HTR-8/SVneo (cell line): ENCODE measurements at places on chromosomes 4 and X.

- no peak for DNase-seq
Observed at GRCh38 chr4:2768921-2769336, 12.8 kb upstream of the TNIP2 start.

- DNase-seq = no peak
Observed at GRCh38 chrX:134747006-134747405, 88.7 kb upstream of the PLAC1 start.

GRCh38 chr4:120922381-120923206 is at the start of gene PRDM5:
Gene PRDM5, minus strand, starts transcription at chr4:120922726. Its CDS starts 118 bp downstream, at chr4:120922608.
- peak; percentile 47 for DNase-seq

DNA sequence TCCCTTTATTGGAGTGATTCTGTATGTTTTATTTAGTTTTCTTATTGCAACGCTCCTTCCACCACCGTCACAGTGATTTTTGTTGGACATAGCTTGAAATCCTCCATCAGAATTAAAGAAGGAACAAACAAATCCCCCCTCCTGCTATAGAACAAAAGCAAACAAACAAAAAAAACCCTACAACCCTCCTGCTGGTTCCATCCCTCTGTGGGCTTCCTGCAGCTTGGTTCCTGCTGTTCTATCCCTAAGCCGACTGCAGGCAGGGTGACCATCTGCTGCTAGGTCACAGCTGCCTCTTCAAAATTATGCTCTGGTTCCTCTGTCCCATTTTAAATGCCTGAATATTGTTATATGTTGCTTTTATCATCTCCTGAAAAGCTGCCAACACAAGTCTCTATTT is 116.8 kb upstream of the AGA start:
- DNase-seq = no peak

DNA sequence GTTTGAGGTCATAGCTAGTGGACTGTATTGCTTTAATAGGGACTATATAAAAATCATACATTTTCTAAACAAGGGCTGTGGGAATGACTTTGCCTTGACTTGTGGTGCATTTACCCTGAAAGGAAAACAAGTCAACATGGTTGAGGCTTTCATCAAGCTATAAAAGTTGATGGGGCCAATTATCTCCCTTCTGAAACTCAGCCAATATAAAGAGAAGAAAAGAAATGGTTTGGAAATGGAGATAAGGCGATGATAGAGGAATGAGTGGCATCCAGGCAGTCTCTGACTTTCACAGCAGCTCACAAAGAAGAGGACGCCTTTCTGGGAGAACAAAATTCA is 118.7 kb downstream of the SMARCA1 start:
- no peak for DNase-seq

GRCh38 chrX:39760930-39761329 is 336.8 kb downstream of the BCOR start:
- DNase-seq = no peak

- no peak for DNase-seq
Observed at GRCh38 chrX:110036162-110037033, 33.5 kb downstream of the TMEM164 start.

DNA sequence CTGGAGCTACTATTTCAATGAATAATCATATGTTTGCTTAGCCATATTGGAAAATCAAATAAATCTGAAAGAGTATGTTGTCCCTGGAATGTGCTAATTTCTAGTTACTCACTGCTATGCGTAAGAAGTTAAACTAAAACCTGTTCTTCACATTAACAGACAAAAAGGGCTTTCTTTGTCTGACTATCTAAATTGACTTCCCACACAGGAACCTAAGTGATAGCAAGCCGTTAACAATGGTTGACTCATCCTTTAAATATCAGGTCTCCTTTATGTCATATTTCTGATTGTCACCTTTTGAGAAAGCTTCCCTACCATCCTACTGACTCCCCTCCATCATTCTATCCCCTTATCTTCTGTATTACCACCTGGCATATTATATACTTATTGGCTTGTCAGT is 81.4 kb downstream of the AMELX start:
- DNase-seq = no peak

DNA sequence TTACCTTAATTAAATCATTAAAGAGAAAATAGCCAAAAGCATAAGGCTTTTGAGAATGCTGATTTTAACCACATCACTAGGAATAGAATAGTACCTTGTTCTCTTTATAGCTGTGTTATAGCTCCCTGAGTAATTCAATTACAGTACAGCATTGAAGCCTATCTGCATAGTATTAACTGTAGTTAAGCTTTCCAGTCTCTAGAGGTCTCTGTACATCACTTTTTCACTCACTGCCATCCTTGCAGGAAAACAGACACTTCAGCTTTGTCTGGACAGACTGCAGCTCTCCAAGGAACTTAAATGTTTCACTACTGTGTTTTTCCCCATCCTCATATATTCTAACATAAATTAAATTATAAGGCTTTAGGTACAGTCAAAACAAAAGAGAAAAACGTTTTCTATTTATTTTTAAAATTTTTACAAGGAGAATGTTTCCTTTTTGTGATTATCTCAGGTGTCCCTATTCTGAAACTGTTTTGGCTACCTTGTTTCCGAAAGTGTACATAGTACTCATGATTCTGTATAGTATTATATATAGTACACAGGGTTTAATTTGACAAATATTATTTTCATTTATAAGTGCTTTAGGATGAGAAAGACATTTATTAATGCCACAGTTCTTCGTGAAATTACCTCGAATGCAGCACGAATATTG is 407.9 kb downstream of the PCDH18 start:
- DNase-seq = peak; percentile 26

GRCh38 chr4:20193141-20193936 is 58.4 kb upstream of the SLIT2 start:
- DNase-seq = no peak

- no peak for DNase-seq
Observed at GRCh38 chrX:50448565-50448964, 22.1 kb downstream of the DGKK start.

DNA sequence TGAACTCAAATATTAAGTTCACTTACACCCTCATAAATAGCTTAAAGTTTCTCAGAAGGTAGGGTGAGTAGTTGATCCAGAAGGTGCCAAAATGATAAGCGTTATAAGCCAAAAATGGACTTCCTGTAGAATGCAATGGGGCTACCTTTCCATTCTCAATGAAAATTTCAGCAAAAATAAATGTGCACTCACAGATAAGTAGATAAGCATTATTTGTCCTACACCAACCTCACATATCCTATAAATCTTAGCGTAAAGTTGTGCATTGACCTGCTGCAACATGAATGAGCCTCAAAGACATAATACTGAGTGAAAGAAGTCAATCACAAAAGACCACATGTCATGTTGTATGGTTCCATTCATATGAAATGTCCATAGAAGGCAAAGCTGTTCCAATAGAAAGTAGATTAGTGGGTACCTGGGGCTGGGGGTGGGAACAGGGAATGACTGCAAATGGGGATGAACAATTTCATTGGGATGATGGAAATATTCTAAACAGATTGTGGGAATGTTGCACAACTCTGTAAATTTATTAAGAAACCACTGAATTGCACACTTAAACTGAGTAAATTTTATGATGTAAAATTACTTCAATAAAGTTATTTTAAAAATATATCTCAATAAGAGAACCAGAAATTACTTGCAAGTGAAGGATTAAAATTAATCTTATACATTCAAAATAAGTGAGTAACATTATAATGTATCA is 100.9 kb downstream of the AMELX start:
- DNase-seq = no peak

DNA sequence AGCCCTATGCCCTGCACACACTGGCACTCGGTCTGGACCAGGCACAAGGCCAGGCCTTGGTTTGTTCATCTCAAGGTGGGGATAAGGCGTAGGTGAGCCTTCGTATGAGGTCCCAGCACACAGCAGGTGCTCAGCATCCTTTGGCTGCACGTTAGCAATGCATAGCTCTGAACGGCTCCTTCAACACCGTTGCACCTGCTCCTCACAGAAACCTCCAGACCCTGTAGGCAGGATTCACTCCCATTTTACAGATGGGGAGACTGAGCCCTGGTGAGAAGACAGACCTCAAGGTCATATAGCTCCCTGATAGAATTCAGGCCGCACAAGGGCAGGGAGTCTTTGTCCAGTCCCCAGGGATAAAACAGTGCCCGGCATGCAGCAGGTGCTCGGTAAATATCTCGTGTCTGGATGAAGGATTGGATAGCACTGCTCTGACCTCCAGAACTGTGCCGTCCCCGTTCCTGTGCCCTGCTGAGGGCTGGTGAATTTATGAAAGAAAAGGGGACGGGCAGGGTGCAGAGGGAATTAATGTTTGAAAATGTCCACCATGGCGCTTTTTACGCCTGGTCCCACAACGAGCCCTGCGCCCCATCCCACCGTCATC is 2.4 kb downstream of the PPP2R2C start:
- DNase-seq = no peak

DNA sequence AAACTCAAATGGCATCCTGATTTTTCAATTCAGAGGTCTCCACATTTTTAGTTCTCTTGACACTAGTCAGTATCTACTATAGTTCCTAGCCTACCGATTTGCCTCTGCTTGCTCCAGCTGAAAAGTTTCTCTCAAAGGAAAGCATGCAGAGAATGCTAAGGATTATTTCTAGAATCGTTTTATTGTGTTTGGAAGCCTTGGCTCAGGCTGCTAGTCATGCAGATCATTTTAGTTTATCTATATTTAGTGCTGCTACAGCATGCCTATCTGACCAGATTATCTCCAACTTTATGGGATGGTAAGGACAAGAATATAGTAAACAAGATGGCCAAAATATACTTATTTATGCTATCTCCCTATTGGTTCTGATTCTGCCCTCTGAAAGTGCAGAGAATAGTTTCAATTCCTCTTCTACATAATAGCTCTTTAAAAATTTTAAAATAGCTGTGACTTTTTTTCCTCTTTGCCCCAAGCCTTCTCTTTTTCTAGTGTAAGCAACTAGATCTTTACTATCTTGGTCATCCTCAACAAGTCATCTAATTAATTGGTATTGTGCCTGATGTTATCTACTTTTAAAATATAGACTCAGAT is 15.7 kb upstream of the DRP2 start:
- DNase-seq = no peak

- no peak for DNase-seq
Observed at GRCh38 chr4:152109531-152110509, 349.0 kb upstream of the GATB start.

DNA sequence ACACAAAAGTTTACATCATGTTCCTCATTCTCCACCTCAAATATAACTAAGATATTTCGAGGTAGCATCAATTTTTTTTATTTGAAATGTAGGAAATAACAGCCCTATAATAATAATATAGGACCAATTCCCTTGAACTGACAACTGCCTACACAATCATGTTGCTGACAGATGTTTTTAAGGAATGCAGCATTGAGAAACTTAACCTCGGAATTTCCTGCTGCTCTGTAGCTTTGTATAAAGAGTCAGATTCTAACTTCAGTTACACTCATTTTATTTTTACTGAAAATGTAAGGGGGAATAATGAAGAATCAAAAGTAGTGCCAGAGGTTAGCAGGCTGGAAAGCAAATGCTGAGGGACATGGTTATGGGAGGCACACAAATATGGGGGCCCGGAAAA is 235.8 kb downstream of the RBMX2 start:
- no peak for DNase-seq

GRCh38 chr4:184801781-184802696 is 23.7 kb downstream of the ACSL1 start:
- DNase-seq = no peak

DNA sequence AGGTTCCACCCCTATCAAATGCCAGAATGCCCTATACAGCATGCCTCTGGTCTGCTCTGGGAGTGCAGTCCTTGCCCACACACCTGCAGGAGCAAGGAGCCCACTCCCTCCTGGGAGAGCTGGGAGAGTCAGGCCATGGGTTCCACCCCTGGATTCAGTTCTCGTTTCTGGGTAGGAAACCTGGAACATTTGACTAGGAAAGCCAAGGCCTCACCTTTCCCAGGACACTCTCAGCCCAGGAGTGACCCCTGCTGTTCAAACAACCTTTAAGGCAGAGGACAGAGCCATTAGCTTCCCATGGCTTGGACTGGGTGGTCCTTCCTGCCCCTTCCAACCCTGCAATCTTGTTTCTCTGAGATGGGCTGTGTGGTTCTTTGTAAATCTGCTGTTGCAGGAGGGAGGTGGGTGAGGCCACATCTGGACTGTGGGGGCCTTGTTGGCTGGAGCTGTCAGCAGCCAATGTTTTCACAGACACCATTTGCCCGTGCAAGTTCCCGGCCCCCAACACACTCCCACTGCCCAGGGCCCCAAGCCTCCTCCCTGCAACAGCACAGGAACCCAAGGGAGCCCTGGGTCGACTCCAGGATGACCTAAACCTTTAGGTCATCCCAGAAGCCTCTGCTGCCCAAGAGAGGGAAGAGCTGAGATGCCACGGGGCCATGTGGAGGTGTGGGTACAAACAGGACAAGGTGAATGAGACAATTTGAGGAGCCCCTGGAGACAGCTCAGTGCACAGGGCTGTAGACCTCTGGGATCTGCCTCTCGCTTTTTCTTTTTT is 104.4 kb downstream of the PJA1 start:
- DNase-seq = peak; percentile 7

- DNase-seq = no peak
Observed at GRCh38 chr4:4299006-4299405, 9.0 kb downstream of the ZBTB49 start.

DNA sequence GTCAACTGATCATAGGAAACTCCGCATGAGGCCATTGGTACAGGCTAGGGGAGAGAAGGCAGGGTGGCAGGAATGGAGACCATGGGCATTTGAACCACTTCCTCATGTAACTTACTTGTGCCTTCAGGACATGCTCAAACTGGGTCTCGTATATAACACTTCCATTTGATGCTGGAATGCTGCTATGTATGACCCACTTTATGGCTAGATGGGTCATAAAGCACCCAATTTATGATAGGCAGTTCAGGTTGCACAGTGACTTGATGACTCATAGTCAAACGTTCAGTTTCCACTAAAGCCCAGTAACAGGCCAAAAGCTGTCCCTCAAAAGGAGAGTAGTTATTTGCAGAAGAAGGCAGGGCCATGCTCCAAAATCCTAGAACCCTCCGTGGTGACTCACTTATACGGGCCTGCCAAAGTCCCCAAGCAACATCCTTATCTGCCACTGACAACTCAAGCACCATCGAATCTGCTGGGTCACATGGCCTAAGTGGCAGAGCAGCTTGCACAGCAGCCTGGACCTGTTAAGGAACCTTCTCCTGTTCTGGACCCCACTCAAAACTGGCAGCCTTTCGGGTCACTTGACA is 236.4 kb downstream of the ZC4H2 start:
- no peak for DNase-seq

- no peak for DNase-seq
Observed at GRCh38 chr4:139241784-139242151, 38.3 kb downstream of the MGARP start.

GRCh38 chrX:53479301-53479700 is 45.1 kb upstream of the HSD17B10 start:
- DNase-seq = no peak

- DNase-seq = no peak
Observed at GRCh38 chr4:80182237-80182866, 15.0 kb upstream of the PRDM8 start.
